PC-3 (cell line): ENCODE measurements at places on chromosomes 3 and 15.

- no peak for DNase-seq
These were observed 43.9 kb upstream of the CLRN1 start for GRCh38 chr3:151016478-151016795.

DNA sequence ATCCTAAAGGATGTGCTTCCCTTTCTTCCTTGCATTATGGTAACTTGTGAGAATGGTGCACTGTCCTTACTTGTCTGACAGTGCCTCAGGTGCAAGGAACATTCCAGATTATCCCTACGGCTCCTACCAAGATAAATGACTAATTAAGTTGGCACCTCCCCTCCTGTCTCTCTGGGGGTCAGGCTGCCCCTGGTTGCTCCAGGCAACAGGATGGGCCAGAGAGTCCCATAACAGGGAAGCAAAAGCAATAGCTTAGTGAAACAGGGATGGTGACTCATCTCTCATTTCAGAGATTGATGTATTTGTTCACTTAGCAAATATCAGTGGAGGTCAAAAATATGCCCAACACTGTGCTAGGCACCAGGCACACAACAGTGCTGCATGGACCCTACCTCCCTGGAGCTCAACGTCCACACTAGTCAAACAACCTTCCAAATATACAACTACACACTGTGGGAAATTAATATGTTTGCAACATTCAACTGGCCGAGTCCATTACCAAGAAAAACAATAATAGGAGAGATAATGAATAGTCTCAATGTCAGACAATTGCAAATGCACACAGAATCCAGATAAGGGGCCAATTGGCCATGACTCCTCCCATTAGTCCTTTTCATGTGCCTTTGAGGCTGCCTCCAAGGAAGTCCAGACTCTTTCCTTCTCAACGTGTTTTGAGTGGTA lies 249.0 kb downstream of the TLE3 start:
- peak; percentile 23 for DNase-seq

DNA sequence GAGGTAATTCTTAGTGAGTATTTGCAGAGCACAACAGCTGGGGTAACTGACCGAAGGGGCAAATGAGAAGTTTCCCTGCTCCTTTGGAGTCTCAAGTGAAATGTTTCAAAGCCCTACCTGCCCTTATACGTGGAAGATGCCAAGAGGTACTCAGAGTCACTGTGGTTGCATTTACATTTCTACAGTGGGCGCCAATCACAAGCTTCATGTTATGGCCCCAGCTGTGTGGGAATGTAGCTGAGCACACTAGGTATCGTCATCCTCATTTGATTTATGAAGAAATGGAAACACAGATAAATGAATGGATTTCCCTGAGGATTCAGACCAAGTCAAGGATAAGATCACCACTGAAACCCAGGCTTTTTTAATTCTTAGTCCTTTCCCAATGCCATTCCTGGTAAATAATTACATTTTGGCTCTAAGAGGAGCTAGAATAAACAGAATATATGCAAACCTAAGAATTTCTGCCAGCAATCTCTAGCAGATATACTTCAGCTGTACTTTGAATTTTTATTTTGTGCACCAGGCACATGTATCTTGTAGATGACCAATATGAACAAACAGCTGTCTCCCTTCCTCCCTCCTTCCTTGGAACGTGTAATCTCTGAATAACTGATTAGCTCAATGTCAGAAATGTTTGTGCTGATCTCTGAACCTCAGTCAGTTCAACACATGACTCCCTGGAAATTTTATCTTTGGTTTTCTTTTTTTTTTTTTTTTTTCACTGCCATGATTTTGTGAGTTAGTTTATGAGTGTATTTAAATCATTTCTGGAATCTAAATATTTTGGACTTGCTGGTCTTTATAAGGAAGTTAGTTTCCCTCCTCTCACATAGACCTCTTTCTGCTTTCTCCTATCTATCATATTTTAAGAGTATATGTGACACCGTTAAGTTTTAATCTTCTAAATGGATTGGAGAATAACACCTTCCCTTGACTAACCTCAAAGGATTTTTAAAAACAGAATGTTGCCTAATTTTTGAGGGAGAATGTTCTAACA lies 69.2 kb downstream of the MAP2K5 start:
- no peak for DNase-seq

DNA sequence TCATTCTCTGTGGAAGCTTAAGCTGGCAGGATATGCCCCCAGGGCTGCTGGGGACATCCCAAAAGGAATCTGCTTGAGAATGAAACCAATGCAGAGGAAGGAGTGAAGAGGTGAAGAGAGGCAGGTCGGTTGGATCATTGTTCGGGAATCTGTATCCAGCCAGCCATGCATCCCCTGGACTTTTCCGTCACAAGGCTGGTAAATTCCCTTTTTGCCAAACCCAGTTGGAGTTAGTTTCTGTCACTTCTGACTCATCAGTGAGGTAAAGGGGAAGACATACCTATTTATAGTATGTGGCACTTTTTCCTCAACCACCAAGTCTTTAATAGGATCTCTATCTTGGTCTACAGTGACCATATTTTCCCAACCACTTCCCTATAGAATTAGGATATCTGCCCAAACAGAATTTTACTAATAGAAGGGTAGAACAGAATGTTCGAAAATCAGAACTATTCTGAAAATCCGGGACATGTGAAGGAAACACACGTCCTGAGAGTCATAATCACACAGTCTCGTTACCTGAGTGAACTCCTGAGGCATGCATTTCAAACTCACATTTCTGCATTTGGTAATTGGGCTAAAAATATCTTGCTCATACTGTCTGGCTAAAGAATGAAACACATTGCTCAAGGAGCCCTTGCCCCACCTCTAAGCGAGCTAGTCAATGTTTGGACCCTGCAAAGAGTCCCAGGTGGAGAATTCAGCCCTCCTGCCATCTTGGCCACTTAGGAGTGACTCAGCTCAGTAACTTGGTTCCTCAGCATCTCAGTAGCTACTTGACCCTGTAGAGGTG lies 289.7 kb upstream of the ADAMTS9 start:
- DNase-seq, result peak; percentile 2

DNA sequence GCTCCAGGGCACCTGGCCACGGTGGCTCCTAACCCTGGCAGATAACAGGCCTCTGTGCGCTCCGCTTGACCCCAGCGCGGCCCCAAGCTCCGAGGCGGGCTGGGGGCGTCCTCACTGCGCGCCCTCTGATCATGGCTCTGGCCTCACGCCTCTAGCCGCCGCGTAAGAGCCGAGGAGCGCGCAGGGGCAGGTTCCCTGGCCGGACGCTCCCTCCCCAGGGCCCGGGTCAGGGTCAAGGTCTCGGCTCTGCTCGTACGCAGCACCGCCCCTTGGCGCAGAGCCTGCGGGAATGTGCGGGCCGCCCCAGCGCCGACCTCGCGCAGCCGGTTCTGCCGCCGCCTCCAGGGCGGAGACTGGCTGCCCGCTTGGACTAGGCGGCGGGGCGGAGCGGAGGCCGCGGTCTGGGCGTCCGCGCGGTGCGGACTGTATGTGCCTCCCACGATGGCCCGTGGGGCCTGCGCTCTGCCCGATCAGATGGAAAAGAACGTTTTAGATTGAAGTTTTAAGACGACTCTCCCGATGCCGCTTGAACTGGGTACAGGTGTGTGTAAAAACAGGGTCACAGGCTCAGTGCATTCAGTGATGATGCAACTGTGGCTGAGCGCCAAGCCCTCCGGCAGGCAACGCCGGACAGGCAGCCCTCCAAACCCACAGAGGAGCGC lies 40.8 kb downstream of the CHST14 start:
- peak; percentile 72 for DNase-seq

DNA sequence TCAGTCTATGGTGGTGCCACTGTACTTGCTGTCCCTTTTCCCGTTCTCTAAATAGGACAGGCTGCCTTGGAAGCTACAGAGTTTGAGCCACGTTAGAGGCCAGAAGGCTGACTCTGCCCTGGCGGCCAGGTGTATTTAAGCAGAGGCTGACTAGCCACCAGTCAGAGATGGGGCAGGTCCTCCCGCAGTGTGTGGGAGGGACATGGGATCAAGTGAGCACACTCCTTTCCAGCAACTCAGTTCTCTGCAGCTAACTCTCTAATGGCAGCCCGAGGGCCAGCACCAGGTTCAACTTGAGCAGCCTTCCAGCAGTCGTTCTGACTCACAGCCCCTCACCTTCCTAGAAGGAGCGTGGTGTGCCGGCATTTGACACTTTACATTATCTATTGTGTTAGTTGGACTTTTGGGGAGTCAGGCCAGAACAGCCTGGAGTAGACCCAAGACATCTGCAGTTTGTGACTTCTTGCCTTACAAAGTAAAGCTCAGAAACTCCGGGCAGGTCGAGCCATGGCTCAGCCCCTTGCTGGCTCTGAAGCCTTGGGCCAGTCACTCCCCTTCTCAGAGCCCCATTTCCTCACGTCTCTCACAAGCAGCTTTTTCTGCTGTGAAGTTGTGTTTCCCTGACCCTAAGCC lies 46.7 kb upstream of the MYZAP start:
- DNase-seq, result no peak

DNA sequence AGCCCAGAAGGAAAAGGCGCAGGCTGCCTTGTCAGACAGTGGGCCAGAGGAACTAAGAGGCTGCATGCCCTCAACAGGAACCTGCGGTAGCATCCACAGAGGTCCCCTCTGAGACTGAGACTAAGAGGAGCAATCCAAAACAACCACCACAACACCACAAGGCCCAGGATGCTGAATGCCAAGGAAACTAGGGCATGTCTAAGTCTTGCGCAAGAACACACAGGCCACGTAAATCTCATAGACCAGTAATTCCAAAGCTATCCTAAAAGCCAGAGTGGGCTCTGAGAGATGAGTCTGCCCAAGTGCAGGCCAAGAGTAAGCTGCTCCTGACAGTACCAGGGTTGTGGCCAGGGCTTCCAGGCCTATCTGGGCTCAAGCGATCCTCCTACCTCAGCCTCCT lies 12.9 kb downstream of the MON1A start:
- no peak for DNase-seq

- peak; percentile 63 for DNase-seq
These were observed 458 bp downstream of the MCF2L2 start for GRCh38 chr3:183427876-183428446.

DNA sequence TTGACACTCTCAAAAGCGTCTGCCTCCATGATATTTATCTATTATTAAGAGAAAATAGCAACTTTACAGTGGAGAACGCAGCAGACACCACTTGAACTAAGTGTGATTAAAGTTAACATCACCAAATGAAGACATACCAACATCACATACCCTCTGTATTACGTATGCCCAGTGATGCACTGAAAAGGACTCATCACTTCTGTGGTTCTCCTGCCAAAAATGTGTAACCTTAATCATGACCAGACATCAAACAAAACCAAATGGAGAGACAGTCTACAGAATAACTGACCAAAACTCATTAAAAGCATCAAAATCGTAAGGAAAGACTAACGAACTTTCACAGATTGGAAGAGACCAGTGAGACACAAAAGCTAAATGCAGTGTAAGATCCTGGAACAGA lies 103.2 kb downstream of the PPP2R3A start:
- DNase-seq, result peak; percentile 22

- DNase-seq, result peak; percentile 89
These were observed 4.0 kb downstream of the TLE3 start for GRCh38 chr15:70093481-70094319.

GRCh38 chr15:68623301-68623892 lies 44.6 kb downstream of the CORO2B start:
- DNase-seq, result no peak

DNA sequence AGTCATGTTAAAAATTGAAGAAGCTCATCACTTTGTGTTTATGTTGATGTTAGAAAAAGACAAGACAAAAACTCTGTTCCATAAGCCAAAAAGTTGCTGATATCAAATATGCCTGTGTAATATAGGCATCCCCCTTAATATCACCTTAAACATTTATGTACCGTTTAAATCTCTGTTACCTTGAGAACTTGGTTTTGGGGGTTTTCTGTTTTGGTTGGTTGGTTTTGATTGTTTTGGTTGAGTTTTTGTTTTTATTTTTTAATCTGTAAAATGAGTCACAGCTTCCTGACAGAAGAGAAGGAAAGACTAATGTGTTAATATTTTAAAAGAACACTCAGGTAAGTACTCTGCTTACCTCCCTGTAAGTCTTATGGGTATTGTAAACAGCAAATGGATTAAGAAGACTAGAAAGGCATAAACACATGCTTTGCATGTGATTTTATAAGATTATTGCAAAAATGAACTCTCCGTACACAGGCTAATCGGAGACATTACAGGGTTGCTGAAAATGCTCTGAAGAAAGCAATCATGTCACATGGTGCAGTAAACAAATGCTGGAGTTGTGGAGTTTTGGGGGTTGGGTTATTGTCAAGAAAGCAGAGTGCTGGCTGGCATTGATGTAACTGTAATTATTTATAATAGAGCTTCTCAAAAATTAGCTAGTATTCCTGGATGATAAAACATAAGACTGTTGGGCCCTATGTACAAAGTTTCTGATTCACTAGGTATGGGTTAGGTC lies 69.5 kb upstream of the MBNL1 start:
- no peak for DNase-seq

DNA sequence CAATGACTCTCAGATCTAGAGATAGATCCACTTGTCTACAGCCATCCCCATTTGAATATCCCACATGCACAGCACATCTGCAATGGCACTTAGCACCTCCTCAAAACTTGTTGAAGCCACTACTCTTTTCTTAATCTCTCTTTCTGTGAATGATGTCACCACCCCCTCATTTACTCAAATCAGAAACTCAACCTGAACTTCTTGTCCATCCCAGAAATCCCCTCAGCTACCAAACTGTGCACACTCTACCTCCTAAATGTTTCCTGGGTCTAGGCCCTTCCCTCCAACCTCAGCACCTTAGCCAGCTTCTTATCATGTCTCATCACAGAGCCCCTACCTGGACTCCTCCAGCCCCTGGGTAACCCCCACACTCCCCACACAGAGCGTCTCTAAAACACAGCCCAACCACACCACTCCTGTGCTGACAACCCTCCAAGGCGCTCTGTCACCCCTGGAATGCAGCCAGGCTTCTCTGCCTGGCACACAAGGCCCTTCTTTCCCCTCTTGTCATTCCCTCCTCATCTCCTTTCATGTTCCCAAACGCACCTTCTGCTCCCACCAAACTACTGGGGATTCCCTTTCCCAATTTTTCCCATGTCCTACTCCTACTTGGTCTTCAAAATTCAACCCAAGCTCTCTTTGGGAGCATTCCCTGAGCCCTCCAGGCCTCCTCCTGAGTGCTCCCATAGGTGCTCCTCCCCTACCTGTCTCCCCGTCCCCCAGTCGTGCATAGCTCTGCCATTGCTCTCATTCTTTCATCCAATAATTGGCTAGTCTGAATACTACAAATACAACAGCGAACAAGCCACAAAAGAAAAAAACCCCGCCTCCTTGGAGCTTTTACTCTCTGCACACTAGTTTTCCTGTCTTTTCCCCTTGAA lies 39.8 kb upstream of the ZBTB38 start:
- no peak for DNase-seq

DNA sequence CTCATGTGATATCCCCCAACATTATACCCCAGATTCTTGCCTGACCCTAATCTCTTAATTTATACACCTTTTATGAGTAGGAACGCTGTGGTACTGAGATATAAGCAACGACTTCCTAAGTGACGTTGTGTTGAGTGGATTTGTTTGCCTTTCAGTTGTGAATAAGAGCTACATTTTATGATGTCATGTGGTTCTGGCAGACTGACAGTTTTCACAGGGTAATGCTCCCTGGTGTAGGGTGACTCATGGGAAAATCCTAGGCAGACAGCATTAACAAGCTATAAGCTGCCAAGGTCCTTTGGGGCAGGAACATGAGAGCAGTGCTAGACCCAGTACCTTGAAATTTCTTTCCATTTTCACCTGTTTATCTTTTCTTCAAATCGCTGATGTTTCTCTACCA lies 11.2 kb downstream of the C3orf52 start:
- peak; percentile 100 for DNase-seq

GRCh38 chr3:48929358-48930035 lies 10.9 kb downstream of the ARIH2 start:
- no peak for DNase-seq

GRCh38 chr3:108127301-108127988 lies 36.6 kb upstream of the CD47 start:
- no peak for DNase-seq
